ENCODE measurements at places on chromosomes 4 and X. TPM values are rescaled to one million over a fixed set of nuclear protein-coding genes. Genes with fewer than 3 reads are reported as not detected.

The RIPPLY1 gene
- total RNA-seq = not detected

- no peak for DNase-seq
These were observed 89.2 kb downstream of the TMEM144 start for GRCh38 chr4:158299459-158300007.

DNA sequence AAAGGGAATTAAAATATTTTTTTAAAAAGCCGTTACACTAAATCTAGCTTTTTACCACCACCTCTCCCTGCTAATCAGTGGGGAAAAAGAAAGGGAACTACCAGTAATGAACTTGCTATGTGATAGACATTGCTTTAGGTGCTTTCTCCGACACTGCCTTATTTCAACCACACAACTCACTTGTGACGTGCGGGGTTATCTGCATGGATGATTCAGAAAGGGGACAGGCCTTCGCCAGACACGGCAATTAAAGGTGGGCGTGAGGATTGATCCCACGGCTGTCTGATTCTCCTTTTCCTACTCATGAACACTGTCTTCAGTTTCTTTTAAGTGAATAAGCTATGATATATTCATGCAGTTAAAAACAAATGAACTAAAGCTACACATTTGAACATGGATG is 882 bp upstream of the CXCR3 start:
- DNase-seq = no peak

GRCh38 chr4:17155486-17155885 is 257.0 kb upstream of the LDB2 start:
- DNase-seq = no peak

DNA sequence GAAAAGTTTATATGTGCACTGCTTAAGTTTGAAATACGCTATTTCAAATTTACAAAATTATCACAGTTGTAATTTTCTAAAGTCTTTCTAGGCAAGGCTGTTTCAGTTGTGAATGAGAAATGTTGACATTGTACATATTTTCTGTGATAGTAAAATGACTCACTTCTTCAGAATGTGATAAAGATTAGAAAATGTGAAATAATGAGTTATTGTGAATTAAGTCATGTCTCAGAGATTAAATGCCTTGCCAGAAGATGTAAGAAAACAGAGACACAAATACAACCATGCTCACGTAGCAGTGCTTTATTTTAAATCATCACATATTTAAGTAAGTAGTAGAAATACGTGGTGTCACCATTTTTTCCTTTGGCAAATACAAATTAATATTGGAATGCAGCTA is 768 bp downstream of the CLCN4 start:
- DNase-seq = no peak

The ETDA gene
- total RNA-seq = not detected
